Activated T-helper 17 cell treated with anti-CD3 and anti-CD28 coated beads, Interleukin-2, amount 50 U/mL, for 72 hours (primary cell): ENCODE measurements at places on chromosomes 12 and 14. TPM values are rescaled to one million over a fixed set of nuclear protein-coding genes. Genes with fewer than 3 reads are reported as not detected.

The LRRC43 gene
- total RNA-seq: not detected

The GZMB gene
- 1,048 TPM for total RNA-seq

GRCh38 chr12:162467-163307, 51.3 kb downstream of the SLC6A12 start:
- ATAC-seq: peak; percentile 34

- ATAC-seq: no peak
These were observed 114.8 kb upstream of the RFLNA start for GRCh38 chr12:124179936-124180607.

DNA sequence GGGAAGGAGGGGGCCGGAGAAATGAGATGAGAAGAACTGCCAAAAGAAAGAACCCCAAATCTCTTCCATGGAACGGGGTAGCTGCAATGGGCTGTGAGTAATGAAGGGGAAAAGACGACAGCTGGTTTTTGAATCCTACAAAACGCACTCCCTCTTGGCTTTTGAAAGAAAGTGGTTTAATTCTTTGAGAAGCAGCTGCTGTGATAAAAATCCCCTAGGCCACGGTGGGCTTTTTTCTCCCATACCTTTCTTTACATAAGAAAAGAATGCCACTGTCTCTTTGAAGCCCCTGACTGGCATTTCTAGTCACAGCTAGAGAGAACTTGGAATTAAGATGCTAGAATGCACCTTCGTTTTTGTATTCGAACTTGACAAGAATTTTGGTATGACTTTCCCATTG, 486.1 kb downstream of the GLT1D1 start:
- ATAC-seq: no peak

DNA sequence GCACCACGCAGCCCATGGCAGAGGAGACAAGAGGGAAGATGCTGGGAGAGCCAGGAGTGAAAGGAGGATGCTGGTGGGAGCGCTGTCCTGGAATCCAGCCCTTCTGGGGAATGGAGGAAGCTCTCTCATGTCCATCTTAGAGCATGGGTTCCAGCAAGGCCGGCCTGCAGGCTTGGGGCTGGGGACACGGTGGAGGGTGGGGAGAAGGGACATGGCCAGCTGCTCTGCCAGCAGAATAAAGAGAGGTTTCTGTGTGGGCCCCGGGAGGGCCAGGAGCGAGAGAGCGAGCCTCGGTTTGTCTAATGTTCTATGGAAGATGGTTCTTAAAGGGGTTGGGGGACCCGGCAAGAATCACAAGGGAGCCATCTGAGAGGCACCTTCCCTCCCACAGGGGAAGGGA, 60.2 kb downstream of the RIMBP2 start:
- ATAC-seq: no peak
